Heart right ventricle (tissue), 16 donors: ENCODE measurements at places on chromosomes 3 and 15. TPM values are rescaled to one million over a fixed set of nuclear protein-coding genes. Genes with fewer than 3 reads are reported as not detected.

The DGKG gene
- total RNA-seq = 14.6 TPM

The UBAP1L gene
- 1.0 TPM for total RNA-seq

The EPHA3 gene
- total RNA-seq = 5.6 TPM

The CHST2 gene
- 2.2 TPM for total RNA-seq

The FES gene
- total RNA-seq = 27.7 TPM

The TGM4 gene
- not detected for total RNA-seq

The GAP43 gene
- total RNA-seq = 2.3 TPM

The TMEM45A gene
- 2.8 TPM for total RNA-seq

The DET1 gene
- 7.3 TPM for total RNA-seq

The ALG1L2 gene
- not detected for total RNA-seq

The EIF4A2 gene
- total RNA-seq = 314 TPM

The GOLGA8J gene
- not detected for total RNA-seq

The HCN4 gene
- 10.0 TPM for total RNA-seq

The CPLX3 gene
- 0.64 TPM for total RNA-seq

The CIDEC gene
- total RNA-seq = 7.4 TPM

The NEO1 gene
- total RNA-seq = 10.1 TPM

The MESP2 gene
- not detected for total RNA-seq

The SIDT1 gene
- total RNA-seq = 0.55 TPM
